ENCODE measurements at places on chromosomes 6 and 20. TPM values are rescaled to one million over a fixed set of nuclear protein-coding genes. Genes with fewer than 3 reads are reported as not detected.

- DNase-seq, result no peak
- no peak overlapping the region for H3K4me3 ChIP-seq
- no peaks in the 10 kb centered on the region for H3K4me1 ChIP-seq
- H3K27ac ChIP-seq, result no peak overlapping the region
These were observed 19.7 kb downstream of the TSHZ2 start for GRCh38 chr20:52991830-52992229.

The SNX3 gene
- polyA plus RNA-seq, result 281 TPM

- H3K27me3 ChIP-seq, result no peaks in the 10 kb centered on the region
- H3K4me3 ChIP-seq, result no peak overlapping the region
- H3K4me1 ChIP-seq, result no peaks in the 10 kb centered on the region
- no peak overlapping the region for H3K27ac ChIP-seq
These were observed 129.8 kb upstream of the FOXQ1 start for GRCh38 chr6:1181939-1182605.

The MAFB gene
- 4.0 TPM for polyA plus RNA-seq

- DNase-seq, result no peak
- no peaks in the 10 kb centered on the region for H3K4me1 ChIP-seq
- H3K27me3 ChIP-seq, result no peaks in the 10 kb centered on the region
- no peaks in the 10 kb centered on the region for H3K36me3 ChIP-seq
These were observed 16.2 kb upstream of the CHRNA4 start for GRCh38 chr20:63377256-63377941.

Data from endothelial cell of umbilical vein (primary cell).